Hepatic stellate cell (primary cell): ENCODE measurements at places on chromosomes 1 and 21.

GRCh38 chr1:150893336-150893913, 6.5 kb downstream of the CTXND2 start:
- DNase-seq: no peak

GRCh38 chr1:236982380-236982779, 21.9 kb downstream of the MT1HL1 start:
- DNase-seq: no peak

DNA sequence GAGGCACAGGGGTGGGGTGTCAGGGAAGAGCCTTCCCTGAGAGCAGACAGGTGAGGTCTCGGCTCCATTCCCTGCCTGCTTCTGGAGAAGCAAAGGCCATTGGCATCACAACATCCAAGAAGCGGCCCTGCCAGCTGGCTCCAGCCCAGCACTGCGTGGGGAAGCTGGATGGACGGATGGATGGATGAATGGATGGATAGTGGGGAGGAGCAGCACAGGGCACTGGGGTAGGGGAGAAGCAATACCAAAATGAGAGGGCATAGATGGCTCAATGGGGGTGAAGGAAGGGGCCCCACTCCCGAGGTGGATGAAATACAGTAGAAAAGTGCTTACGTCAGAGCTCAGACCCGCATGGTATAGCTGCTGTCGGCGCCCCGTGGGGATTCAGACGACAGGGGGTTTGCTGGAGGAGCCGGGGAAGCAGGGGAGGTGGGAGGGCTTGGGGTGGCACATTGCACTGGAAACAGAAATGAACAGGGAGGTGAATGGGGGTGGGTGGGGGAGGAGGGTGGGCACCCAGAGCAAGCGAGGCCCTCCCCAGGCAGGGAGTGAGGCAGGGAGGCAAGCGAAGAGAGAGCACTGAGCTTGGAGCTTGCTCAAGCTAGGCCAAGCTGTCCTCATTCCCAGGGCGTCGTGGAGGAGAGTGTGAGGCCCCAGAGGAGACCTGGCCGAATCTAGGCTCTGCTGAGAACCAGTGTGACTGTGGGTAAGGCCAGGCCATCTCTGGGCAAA, 9.5 kb upstream of the GOLT1A start:
- no peak for DNase-seq

DNA sequence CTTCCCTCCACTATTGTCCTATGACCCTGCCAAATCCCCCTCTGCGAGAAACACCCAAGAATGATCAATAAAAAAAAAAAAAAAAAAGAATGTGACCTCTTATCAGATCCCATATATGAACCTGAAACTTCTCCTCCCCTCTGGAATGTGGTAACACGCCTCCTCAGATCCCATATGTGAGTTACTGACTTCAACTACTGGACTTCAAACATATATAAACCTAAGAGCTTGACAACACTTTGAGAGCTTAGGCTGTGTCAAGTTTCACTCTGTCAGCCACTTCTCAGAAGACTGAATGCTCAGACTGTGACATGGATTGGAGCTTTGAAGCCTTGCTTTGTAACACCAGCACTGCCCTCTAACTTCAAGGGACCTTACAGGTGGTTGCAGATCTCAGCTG, 148.4 kb downstream of the COP1 start:
- DNase-seq: no peak

GRCh38 chr1:224619209-224619608, 3.1 kb downstream of the CNIH3 start:
- DNase-seq: no peak

GRCh38 chr1:4027492-4028138, 127.5 kb upstream of the C1orf174 start:
- DNase-seq: no peak

DNA sequence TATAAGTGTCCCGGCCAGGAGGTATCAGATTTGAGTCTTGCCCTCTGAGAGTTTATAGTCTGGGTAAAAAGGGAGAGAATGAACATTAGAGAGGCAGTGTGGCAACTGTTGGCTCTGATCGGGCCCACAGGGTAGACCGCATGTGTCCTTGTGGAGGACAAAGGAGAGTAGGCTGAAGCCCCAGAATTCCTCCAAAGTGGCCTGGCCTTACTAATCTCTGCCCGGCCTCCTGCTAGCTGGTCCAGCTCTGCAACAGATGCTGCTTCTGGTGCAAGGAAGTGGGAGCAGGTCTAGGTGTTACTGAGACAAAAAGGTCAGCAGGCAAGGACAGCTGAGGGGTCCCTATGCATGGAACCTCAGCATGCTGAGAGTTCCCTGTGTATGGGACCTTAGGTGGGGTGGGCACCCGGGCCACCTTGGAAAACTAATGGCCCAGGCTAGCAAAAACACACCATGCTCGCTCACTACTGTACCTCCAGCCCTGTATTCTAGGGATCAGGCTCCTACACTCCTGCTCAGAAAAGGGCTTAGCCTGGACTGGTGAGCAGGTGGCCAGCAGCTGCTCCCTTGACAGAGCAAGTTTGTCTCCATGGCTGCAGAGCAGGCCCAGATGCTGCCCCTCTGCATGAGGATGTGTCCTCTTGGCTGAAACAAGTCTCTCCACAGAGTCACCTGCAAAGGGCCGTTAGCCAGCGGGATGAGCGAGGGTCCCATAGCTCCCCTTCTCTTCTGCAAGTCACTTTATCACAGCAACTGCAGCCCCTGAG, 30.3 kb upstream of the RGS16 start:
- DNase-seq: no peak
